Activated CD8-positive, alpha-beta memory T cell treated with anti-CD3 and anti-CD28 coated beads, Interleukin-2, amount 50 U/mL, for 48 hours (primary cell): ENCODE measurements at places on chromosomes 12 and 14.

DNA sequence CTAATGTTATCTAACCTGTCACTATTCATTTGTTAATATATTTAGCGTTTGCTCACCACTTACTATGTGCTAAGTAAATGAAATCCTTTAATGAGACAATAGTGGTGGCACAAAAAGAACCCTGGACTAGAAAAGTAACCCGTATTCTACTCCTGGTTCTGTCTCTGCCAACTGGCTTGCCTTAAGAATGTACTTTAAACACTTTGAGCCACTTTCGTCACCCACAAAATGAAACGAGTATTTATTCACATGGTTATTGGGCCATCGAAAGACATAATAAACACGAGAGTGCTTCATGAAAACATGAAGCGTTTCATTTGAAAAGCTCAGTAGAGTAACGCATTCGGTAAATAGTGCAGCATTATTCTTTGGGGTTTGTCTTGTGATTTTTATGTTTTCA lies 254.7 kb downstream of the EGLN3 start:
- no peak for DNase-seq

- DNase-seq: no peak
Observed at GRCh38 chr12:100795174-100795799, 711 bp downstream of the ANO4 start.

DNA sequence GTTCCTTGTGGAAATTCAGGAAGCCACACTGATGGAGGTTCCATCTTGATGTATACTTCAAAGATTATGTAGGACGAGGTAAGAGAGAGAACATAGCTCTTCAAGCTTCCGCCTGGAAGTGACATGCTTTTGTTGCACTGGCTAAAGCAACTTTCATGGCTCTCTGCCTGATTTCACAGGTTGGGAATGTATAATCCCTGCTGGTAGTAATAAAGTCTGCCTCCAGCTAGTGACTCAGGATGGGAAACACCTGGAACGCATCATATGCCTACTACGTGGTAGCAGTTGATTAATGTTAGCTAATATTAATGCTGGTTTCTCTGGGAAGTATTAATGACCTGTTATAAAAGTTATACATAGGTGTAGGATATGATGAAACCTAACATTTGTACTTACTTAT lies 71.1 kb downstream of the PELI2 start:
- DNase-seq: no peak

DNA sequence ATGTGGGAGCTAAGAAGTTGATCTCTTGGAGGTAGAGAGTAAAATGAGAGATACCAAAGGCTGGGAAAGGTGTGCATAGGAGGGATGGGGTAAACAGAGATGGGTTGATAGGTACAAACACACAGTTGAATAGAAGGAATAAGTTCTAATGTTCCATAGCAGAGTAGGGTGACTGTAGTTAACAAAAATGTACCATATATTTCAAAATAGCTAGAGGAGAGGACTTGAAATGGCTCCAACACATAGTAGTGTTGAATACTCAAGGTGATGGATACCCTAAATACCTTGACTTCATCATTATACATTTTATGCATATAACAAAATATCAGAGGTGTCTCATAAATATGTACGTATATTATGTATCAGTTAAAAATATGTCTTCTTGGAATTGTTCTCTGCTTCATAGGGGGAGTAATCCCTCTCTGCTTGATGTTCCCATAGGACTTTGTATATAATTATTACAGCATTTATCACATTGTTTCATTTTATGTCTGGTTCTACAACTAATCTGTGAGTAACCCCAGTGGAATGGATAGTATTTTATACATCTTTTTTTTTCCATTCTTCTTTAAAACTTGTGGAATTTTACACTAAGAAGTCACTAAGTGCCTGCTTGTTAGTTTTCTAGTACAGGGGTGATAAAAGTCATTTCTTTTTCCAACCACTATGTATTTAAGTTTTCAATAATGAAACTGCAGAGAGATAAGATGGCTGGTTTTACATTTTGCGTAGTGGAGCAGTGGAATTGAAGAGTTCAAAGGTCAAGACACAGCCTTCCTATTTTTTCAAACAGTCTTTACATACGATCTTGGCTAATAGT lies 1940.0 kb upstream of the SEL1L start:
- no peak for DNase-seq

GRCh38 chr14:90388437-90388836 lies 8.4 kb upstream of the CALM1 start:
- no peak for DNase-seq

DNA sequence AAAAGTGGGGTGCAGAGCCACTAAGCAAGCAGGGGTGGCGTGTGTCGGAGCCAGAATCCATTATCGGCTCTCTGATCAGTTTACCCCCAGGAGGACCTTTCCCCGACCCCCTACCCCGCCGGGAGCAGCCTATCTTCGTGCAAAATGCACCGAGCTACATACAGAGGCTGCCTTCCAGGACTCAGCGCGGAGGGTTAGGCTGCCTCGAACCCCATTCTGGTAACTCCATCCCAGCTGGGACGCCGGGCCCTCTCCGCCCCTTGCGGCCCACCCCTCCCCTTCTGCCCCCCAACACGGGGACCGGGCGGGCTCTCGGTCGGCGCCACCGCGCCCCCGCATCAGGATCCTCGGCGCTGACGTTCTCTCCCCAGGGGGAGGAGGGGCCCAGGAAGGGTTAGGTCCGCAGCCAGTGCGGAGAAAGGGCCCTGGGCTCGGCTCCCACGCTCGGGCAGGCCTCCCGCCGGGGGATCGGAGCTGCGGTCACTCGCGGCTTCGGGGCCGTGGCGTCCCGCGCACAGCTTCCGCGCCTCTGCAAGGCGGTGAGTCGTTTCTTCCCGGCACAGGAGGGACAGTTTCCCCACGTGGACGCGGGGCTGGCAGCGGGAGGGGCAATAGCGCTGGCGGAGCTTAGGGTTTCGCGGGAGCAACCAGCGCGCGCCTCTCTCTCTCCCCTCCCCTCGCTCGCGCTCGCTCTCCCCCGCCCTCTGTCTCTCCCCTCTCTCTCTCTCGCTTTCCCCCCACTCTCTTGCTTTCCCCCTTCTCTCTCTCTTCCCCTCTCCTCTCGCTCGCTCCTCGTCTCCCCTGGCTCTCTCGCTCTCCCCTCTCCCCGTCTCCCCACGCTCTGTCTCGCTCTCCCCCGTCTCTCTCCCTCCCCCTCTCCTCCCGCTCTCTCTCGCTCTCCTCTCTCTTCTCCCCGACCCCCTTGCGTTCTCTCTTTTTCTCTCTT lies 12.5 kb upstream of the MAP3K9 start:
- peak; percentile 83 for DNase-seq

- no peak for DNase-seq
Observed at GRCh38 chr12:90167518-90168208, 459.0 kb upstream of the ATP2B1 start.

- DNase-seq: no peak
Observed at GRCh38 chr12:104699489-104700190, 242.9 kb downstream of the CHST11 start.

GRCh38 chr12:115799610-115800009 lies 477.9 kb downstream of the MED13L start:
- DNase-seq: no peak

- no peak for DNase-seq
Observed at GRCh38 chr14:53549956-53550355, 396.8 kb upstream of the DDHD1 start.

GRCh38 chr14:90060312-90060964 lies 1.4 kb upstream of the KCNK13 start:
- DNase-seq: peak; percentile 82

DNA sequence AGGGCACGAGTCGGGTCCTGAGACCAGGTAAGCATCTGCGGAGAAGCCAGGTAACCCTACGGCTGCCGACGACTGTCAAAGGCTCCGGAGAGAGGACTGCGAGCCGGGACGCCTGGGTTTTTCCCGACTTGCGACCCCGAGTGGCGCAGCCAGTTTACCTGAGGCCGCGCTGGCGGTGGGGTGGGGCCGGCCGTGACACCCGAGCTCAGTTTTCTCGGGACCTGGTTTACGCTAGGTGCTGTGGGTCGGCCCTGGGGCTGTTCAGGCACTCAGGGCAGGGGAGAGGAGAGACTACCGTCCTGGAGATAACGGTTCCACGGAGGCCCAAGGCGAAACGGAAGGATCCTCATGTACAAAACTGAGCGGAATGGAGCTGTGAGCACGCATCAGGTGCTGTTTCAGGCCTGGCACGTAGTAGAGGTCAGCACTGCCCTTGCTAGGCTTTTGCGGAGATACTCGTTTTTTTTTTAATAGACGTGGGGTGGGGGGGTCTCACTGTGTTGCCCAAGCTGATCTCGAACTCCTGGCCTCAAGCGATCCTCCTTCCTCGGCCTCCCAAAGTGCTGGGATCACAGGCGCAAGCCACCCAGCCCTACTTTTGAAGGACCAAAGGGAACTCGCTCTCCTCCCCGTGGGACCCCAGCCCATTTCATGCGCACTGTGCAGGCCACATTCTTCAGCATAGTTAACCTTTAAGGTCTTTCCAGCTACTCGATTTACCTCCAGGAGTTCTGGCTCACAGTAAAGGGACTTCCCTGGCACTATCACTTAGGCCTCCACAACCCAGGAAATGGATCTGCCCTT lies 471 bp downstream of the MTRFR start:
- DNase-seq: no peak

DNA sequence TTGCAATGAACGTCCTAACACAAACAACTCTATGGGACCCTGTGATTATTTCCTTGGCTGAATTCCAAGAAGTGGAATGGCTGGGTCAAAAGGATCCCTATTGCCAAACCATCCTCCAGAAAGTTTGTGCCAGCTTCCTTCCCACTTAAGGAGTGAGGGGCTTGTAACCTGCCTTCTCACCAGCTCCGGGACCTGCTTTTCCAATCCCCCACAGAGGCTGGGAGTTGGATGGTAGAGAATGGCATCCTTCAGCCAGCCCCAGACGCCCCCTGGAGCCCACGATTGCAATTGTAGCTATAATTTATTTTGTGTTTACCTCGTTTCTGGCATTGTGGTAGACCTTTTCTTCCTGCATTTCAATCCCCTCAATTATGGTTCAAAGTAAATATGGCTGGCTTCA lies 9.7 kb upstream of the ZDHHC22 start:
- no peak for DNase-seq

DNA sequence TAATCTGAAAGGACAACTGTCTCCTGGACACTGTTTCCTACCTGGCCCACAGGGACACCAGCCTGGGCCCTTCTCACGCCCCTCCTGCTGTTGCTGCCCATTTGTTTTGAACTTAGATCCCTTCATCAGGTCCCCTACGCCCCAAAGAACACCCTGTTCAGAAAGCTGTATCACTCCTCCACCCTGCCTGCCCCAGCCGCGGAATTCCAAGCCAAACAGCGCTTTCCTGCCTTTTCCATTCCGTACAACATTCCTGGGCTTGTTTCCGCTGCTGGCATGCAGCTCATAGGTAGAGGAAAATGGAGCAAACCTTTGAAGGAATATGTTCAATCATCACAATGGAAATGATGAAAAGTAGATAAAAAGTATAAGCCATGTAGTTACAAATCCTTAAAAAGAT lies 12.8 kb upstream of the GSG1 start:
- no peak for DNase-seq

DNA sequence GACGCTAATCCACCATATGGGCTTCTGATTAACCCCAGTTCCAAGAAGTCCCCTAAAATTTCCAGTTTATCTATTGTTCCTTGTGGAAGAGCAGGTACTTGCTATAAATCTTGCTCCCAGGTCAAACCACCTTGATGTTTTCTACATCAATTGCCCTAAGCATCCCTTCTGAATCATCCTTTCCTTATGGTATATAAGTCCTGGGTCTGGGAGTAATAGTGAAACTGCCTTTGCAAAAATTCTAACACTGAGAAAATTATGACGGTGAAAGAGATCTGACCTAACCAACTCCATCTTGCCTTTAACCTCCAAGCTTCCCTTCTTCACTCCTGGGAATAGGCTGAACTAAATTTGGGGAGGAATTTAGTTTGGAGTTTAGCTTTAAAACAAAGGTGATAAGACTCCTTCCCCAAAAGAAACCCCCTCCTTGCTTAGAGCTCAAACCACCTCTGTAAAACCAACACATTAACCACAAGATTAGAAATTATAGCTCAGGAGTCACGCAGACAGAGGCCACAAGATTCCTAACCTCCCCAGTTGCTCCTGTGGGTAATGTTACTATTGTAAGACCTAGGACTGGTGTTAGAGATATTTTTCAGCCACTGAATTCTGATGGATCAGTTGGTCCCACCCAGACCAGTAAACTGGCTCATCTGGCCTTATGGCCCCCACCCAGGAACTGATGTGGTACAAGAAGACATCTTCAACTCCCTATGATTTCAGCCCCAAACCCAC lies 33.8 kb upstream of the DTX1 start:
- no peak for DNase-seq

GRCh38 chr14:68791078-68791901 lies 1.6 kb downstream of the ZFP36L1 start:
- DNase-seq: no peak

DNA sequence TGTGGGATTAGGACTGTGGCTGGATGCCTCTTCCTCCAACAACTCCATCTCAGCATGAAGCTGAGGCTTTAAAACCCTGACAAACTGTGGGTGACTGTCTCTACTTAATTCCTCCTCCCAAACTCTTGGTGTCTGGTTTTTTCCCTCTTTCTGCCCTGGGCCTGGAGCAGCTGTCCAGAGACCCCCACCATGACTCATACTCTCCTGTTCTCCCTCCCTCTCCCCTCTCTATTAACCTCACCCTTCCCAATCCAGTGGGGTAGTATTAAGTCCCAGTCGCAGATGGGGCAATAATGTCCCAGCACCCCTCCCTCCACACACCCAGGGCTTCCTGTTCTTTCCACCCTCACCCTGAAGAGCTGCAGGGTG lies 2.0 kb upstream of the DNAJC14 start:
- no peak for DNase-seq

DNA sequence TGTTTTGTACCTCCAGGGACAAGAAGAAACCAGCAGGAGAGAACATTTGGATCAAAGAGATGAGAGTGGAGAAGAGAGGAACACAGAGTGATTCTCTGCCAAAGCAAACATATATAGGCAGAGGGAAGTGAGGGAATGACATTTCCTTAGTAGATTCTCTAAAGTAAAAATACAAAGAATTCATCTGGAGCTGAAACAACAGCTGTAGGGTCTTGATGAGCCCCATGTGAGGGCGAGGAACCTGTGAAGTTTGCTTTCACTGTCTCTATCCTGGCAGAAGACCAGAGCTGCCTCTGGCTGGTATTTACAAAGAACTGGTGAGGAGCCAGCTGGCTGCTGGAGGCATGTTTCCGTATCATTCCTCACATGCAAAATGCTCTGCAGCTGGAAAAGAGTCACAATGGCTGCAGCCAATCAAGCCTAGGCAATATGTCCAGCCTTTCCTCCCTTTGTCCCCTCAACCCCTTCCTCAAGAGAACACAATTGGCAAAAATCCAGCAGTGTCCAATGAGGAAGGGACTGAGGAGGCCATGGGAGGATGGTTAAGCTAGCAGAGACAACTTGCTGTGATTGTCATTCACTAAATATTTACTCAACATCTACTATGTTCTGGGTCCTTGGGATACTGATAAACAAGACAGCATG lies 122.5 kb downstream of the PHLDA1 start:
- no peak for DNase-seq

- DNase-seq: no peak
Observed at GRCh38 chr14:71967704-71968103, 35.5 kb downstream of the RGS6 start.

GRCh38 chr14:50997712-50998111 lies 53.4 kb upstream of the PYGL start:
- no peak for DNase-seq

- no peak for DNase-seq
Observed at GRCh38 chr14:28057359-28058296, 709.0 kb upstream of the FOXG1 start.
